Nephron progenitor cell (in vitro differentiated cells): ENCODE measurements at places on chromosomes 7 and 10.
A peak's percentile ranks its signal among the peaks of the same experiment; 100 is the strongest.

DNA sequence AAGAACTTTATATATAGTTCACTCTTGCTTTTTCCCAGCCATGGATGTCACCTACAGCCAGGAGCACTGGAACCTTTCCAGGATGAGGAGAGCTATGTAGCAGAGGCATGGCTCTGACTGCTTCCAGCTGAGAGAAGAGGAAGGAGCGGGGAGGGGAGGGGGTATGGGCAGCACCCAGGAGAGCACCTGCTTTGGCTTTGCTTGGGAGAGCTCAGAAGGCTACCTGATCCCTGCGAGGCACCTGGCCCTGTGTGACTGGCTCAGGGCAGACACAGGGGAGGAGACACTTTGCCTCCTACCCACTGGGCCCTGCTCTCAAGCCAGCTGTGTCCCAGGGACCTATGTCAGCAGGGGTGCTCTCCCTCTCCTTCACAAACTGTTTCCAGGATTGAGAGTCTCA is 67.1 kb downstream of the HK1 start:
- no peak for DNase-seq

DNA sequence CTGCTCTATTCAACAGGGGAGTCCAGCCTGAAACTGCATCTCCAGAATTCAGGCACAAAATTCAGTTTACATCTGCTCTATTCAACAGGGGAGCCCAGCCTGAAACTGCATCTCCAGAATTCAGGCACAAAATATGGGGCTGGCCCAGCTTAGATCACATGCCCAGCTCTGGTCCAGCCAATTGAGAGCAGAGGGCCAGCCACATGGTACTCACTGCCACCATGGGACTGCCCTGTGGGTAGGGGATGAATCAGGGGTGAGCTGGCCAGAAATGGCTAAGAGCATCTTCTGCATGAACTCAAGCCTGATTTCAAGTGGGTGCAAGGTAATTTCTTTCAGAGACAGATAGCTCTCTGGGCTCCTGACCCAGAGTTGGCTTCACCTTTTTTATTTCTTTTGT is 156.6 kb upstream of the LYZL2 start:
- DNase-seq: no peak

GRCh38 chr10:1360011-1360557 is 303.9 kb downstream of the WDR37 start:
- DNase-seq: peak; percentile 52

DNA sequence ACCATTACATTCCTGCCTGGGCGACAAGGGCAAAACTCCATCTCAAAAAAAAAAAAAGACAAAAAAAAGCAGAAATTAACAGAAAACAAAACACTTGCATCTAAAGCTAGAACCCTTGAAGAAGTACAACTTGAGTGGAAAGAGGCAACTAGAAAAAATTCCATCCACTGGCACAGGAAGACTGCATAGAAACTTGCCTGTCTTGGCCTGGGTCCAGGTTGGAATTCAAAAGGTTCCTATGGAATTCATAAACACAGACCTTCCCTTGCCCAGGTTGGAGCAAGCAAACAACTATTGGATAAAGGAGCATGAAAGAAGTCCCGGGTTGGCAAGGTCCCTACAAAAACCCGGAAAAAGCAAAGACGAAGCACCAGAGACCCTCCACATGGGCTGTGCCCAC is 69.8 kb downstream of the CCDC71L start:
- no peak for DNase-seq

- no peak for DNase-seq
Measured at GRCh38 chr10:514137-514671, 175.3 kb downstream of the DIP2C start.

GRCh38 chr10:29237786-29238185 is 51.1 kb upstream of the LYZL1 start:
- DNase-seq: no peak

- peak; percentile 55 for DNase-seq
Measured at GRCh38 chr10:75111907-75112679, 637 bp downstream of the SAMD8 start.

DNA sequence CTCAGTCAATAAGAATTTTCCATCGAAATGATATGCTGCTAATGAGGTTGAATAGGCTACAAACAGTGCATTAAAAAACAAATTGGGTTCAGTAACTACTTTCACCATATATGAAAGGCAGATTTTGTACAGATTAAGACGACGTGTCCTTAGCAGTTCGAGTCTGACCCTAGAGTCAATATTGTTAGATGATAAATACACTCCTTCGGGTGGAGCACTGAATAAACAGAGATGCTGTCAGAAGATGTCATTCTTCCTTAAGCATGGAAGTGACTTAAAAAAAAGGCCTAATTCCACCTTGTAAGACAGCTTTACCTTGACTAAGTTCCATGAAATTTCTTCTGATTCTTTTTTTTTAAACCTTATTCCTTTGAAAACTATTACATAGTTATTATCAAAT is 5.8 kb upstream of the AGR2 start:
- DNase-seq: no peak

- no peak for DNase-seq
Measured at GRCh38 chr10:34153663-34154382, 661.3 kb downstream of the PARD3 start.

GRCh38 chr7:47420122-47420780 is 161.7 kb downstream of the TNS3 start:
- DNase-seq: no peak

- no peak for DNase-seq
Measured at GRCh38 chr7:72101444-72101843, 310.7 kb downstream of the CALN1 start.

GRCh38 chr7:24637706-24638105 is 64.5 kb downstream of the PALS2 start:
- DNase-seq: no peak

DNA sequence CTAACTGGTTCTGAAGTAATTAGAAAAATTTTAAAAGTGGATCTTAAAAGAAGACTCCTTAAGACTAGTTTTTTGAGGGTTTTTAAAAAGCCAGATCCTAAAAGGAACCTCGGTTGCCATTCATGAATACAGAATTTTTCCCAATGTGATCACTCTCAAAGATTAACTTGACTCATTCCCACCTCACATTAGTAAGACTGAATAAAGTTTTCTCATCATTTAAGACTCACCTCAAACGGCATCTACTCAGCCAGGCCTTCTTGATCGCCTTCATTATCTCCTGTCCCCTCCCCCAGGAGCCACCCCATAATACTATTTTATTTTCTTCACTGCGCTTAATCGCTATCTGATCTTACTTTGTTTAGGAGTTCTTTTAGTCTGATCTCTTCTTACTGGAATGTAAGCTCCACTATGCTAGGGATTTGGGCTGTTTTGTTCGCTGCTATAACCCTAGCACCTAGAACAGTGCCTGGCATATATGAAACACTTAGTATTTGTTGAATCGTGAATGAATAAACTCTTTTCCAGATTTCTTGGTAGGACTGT is 55.9 kb upstream of the PCGF5 start:
- no peak for DNase-seq

DNA sequence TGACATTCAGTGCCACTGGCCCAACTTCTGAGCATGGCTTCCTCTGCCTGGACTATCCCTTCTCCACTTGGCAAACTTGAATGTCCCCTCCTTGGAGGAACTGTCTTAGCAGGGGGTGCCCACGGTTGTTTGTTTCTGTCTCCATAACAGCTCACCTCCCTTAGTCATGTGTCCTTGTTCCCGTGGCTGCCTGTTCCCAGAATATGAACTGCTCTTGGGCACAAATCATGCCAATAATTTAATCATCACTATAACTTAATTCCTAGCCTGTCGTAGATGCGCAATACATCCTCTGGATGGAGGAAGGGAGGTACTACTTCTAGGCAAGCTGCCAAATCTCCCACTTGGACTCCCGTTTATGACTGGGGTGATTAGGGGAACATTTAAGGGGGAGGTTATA is 173.1 kb downstream of the MYOF start:
- no peak for DNase-seq

DNA sequence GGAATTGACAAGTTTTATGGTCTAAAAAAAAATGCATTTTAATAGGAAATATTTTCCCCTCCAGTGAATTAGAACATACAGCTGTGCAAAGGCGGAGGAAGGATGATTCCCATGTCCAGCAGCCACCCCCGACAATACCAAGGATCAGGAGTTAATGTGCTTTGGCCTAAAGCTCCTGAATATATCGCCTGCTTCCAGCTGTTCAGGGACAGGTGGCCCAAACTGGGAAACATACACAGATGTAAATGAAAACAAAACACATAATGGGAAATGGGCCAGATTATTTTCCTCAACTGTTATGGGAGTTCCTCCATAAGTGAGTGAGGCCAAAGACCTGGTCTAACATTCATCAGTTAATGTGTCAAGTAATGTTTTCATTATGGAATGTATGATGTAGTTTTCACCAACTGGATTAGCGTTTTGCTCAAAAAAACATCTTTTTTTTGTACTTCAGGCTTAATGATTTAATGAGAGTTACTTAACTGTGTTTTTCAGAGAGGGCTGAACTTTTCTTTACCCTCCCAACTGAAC is 55.1 kb upstream of the LAMB1 start:
- no peak for DNase-seq

DNA sequence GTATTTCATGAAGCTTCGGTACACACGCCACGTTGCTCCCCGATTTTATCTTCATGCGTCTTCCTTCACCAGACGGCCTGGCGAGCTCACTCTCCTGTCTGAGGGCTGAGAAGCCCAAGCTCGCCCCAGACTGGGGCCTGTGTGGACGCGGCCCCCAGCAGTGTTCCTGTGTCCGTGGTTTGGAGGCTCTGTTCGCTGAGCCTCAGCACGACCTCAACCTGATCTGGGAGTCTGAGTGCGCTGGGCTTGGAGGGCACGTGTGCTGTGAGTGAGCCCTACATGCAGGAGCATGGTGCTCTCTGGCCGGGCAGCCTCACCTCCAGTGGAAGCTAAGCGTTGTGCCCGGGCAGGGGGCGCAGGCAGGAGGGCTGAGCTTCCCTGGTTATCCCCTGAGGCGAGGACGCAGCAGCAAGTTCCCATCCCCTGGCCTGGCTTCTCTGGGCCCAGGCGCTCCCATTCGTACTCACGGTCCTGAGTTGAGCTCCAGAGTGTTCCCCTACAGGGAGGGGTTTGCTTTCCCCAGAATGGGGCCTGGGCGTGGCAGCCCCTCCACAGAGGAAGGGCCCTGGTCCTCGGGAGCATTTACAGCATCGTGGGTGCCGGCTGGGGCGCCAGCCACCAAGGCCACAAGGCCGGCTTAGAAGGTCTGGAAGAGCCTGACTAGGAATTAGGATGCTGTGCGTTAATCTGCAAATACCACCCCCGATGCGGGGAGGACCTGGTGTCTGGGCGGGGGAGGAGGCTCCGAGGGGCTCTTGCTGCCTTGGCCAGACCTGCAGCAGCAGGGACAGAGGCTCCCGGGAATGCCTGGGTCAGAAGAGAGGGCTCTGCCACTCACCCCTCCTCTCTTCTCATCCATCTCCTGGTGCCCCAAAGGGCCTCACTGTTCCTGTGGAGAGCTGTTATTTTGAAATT is 400.6 kb downstream of the DNAJB6 start:
- no peak for DNase-seq

DNA sequence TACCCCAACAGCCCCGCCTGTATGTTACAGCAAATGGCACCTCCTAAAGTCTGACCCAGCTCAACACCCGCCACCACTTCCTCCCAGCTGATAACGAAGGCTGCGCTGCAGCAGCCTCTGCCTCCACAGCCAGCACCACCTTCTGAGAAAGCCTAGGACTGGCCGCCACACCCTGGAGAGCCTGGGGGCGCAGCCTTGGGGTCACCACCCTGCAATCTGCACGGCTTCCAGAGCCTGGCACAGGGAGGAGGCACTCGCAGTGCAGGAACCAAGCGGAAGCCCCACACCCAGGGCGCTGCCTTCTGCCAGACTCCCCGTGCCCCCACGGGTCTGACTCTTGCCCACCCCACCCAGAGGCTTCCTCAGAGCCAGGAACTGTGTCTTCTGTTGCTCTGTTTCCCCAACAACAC is 112.5 kb downstream of the MAD1L1 start:
- DNase-seq: no peak

GRCh38 chr10:11451640-11452260 is 159.7 kb downstream of the USP6NL start:
- no peak for DNase-seq

DNA sequence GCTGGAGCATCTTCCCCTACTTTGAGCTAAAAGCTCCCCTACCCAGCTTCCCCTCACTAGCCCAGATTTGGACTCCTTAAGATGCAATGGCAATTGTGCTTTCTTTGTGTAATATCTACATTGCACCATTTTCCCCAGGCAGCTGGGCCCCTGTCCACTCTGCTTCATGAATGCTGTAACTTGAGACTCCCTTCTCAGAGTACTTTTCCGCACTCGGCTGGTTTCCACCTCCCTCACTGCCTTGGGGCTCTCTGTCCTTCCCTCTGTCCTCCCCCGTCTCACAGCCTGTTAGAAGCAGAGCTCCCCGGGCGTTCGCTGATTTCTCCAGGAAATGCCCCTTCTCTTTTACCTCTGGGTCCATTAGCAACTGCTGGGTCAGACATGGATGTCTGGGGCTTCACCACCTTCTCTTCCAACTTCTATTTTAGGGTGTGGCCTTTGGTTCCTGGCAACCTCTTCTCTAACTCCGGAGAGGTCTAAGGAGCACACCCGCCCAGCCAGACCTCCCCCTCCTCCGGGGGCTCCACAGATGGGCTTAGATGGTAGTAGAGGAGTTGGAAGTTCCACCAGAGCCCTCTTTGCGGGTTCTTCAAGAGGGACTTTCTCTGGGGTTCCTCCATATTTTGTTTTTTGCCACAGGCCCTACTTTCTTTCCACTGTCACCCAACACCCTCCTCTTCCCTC is 2.9 kb upstream of the TMEM72 start:
- DNase-seq: peak; percentile 60

DNA sequence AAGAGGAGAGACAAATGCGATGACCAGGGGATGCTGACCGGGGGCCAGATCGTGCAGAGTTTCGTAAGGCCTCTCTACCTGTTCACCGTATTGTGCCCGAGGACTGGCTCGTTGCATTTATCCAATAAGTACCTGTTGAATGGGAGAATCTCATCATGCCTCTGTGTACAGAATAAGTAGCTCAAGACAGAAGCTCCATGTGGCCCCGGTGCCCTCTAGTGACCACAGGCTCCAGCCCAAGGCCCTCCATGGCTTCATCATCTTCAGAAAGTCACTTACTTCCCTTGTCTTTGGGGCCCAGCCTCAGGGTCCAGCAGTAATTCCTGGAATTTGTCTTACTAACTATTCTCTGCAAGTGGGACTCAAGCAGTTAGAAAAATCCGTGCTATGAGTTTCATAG is 151.0 kb downstream of the CHN2 start:
- peak; percentile 22 for DNase-seq

- DNase-seq: no peak
Measured at GRCh38 chr10:53209944-53210611, 437.5 kb upstream of the MBL2 start.

- DNase-seq: no peak
Measured at GRCh38 chr10:30820261-30820991, 190.9 kb upstream of the LYZL2 start.

DNA sequence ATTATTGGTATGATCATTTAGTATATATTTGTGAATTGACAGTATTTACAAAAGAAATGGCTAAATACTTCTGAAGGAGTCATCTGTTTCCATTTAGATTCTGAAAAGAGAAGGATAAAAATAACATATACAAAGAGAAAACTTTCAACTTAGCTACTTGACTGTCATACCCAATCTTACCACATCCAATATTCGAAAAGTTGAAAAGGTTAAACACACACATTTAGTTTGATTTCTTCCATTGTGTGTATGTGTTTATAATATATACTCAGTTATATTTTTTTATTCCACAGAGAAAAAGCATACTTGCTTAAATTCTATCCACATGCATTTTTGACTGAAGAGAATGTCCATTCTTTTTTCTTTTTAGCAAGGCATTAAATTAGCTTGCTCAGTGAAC is 470.7 kb downstream of the TFEC start:
- no peak for DNase-seq
